ENCODE measurements at places on chromosomes 7 and 10.

DNA sequence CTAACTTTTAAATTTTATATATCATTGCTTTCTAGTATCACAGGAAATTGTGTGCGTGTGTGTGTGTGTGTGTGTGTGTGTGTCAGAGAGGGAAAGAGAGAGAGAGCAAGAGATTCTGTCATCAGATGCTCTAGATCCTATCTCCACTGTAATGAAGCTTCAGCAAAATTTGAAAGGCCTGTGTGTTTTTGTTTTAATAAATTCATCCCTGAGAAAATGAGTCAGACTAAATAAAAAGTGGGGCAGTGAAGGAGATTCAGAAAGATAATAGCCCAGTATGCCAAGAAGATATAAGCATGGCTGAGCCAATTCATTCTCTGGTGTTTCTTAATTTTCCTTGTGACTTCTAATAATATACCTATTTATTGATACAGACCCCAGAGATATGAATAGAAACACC lies 184.2 kb upstream of the TMEM196 start:
- DNase-seq, result no peak

DNA sequence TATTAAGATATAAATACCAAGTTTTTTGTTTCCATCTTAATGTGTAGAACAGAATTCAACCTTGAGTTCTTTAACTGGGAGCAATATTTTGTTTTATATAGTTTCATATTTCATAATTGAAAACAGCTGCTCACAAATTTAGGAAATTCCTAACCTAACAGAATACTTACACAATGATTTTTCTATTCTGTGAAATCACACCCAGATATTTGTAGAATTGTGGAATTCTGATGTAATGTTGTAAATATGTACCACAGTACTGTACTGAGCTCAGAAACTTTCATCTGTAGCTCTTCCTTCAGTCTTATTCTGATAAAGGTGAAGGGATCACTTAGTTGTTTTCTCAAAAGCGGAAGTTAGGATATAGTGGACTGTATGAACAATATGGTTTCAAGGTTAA lies 143.4 kb upstream of the GLI3 start:
- no peak for DNase-seq

- DNase-seq, result no peak
Observed at GRCh38 chr10:85157206-85157605, 828.8 kb downstream of the CCSER2 start.

GRCh38 chr10:116671274-116671926 lies 50.6 kb downstream of the PNLIPRP2 start:
- DNase-seq, result no peak

DNA sequence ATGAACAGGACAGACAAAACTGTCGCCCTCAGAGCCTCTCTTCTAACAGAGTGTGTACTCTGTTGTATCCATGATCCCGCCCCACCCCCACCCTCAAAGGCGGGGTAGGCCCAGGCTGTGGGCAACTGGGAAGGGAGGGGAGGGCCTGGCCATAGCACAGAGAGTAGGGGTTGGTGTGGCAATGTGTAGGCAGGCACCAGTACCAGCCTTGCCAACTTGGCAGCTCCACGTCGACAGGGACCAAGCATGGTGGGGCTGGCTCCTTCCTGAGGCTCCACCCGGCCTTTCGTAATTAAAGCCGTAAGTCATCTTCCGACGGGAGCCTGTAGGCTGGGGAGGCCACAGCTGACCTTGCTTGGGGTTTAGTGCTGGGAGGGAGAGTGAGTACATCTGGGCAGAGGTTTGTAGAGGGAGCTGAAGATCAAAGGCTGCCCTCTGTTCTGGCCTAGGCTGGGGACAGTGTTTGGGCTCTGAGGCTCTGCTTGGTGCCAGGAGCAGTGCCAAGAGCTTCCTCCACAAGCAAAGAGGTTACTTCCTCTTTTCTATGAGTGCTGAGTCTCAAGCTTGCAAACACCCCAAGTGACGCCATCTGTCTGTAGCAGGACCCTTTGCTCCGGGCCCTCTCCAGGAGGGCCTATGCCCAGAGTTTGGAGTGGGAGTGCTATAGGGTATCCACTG lies 121.6 kb downstream of the C10orf105 start:
- no peak for DNase-seq

DNA sequence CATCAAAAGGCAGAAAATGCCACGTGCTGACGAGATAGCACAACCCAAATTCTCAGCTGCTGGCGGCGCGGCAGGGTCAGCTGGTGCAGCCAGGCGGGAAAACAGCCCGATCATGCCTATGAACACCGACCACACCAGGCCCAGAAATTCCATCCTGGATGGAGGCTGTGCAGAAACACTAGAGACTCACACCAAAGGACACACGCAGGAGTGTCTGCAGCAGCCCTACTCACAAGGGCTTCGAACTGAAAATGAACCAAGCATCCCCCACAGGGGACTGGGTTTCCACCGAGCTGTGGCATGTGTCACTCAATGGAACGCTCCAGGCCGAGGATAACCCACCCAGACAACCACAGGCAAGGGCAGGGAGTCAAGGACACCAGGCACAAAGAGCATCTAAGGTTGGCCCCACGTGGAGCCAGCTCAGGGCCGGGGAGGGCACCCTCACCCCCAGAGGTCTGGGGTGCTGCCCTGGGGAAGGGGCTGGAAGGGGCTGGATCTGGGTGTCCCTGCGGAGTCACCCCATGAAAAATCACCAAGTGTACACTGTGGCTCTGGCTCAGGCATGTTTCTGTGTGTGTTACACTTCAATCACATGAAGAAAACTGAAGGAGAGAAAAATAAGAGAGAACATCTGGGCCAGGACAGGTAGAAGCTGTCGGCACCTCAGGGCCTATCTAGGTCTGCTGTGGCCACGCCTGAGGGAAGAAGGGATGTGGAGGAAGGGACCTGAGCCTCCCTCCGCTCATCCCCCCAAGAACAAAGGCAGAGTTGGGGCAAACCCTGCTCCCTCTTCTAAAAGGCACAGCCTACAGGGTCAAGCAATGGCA lies 33.0 kb downstream of the RASGEF1A start:
- DNase-seq, result no peak

DNA sequence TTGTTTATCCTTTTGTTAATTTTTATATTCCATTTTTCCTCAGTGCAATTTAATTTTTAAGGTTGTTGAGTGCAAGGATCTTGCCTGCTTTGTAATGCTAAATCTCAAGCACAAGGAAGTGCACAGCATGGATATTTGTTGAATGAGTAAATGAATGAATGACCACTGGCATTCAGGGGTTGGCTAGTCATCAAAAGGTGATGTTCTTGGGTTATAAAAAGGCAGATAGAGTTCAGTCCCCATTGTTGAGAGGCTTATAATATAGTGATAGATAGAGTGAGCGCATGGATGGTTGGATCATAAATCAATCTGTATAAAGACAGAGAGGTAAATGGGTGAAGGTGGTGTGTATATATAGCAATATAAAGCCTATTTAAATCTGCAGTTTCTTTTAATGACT lies 193.2 kb upstream of the KLF6 start:
- no peak for DNase-seq
